Hematopoietic multipotent progenitor cell treated with erythropoietin and hydrocortisone succinate and interleukin-3 and kit ligand, for 15 days (in vitro differentiated cells): ENCODE measurements at places on chromosomes 1 and 21.

GRCh38 chr1:25501235-25502058 is 42.0 kb upstream of the LDLRAP1 start:
- no peak for DNase-seq

- DNase-seq, result no peak
Measured at GRCh38 chr1:119279456-119280381, 88.9 kb upstream of the HAO2 start.

- DNase-seq, result no peak
Measured at GRCh38 chr1:225447650-225448089, 19.8 kb upstream of the LBR start.

- no peak for DNase-seq
Measured at GRCh38 chr1:234573711-234574299, 36.2 kb downstream of the IRF2BP2 start.
